Stimulated activated CD4-positive, alpha-beta T cell treated with anti-CD3 and anti-CD28 coated beads, Interleukin-12 subunit alpha, Interleukin-12 subunit beta, amount 100 ng/mL, for 48 hours (primary cell): ENCODE measurements at places on chromosomes 11 and 22.

- no peak for DNase-seq
Measured at GRCh38 chr11:111694851-111695250, 71.3 kb downstream of the PPP2R1B start.

- no peak for DNase-seq
Measured at GRCh38 chr11:32466279-32466915, 31.1 kb upstream of the WT1 start.

DNA sequence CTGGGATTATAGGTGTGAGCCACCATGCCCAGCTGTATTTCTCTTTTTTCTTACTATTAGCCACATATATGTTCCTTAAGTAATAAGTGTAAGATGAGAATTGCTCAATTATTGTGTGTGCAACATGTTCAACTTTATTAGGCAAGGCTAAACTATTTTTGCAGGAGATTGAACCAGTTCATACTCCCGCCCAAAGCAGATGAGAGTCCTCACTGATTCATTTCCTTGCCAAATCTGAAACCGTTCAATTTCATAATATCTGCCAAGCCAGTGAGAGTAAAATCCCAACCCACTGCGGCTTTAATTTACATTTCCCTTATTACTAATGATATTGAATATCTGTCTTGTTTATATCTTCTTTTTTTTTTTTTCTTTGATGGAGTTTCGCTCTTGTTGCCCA is 48.4 kb downstream of the KCNJ4 start:
- no peak for DNase-seq

DNA sequence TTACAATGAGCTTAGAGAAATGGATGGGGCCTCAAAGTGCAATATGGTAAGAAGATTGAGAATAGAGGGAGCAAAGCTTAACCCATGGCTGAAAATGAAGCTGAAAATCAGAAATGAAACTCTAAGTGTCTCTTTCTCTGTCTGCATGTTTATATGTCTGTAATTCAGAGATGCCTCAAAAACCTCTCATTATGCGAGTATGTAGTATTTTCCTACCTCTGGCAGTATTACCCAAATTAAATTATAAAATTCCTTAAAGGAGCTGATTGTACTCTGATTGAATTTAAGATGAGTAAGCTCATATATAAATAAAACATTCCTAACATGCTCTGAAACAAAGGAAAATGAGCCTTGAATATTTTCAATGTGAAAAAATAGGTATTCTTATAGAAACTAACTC is 39.8 kb upstream of the PRSS23 start:
- DNase-seq, result no peak

- DNase-seq, result no peak
Measured at GRCh38 chr11:116348226-116348625, 424.6 kb downstream of the BUD13 start.
